ENCODE measurements at places on chromosomes 7 and 10. TPM values are rescaled to one million over a fixed set of nuclear protein-coding genes. Genes with fewer than 3 reads are reported as not detected.

GRCh38 chr10:103448746-103449145, 3.4 kb downstream of the CALHM2 start:
- DNase-seq = peak; percentile 40

GRCh38 chr7:30937416-30937815, 25.8 kb downstream of the AQP1 start:
- peak; percentile 87 for DNase-seq

DNA sequence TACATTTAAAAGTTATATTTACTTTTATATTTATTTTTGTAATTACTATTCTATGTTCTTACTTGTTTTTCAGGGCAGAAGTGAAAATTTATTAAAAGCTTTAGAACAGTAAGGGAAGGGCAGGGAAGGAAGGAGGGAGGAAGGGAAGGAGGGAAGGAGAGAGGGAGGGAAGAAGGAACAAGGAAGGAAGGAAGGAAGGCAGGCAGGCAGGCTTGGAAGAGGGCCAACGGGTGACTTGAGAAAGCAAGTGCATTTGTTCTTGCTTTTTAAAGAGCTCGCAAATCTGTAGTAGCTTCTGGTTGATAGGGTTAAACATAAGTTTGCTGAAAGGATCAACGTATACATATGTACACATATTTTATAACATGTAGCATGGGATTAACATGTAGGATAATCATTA, 725.3 kb upstream of the FZD8 start:
- DNase-seq = no peak

DNA sequence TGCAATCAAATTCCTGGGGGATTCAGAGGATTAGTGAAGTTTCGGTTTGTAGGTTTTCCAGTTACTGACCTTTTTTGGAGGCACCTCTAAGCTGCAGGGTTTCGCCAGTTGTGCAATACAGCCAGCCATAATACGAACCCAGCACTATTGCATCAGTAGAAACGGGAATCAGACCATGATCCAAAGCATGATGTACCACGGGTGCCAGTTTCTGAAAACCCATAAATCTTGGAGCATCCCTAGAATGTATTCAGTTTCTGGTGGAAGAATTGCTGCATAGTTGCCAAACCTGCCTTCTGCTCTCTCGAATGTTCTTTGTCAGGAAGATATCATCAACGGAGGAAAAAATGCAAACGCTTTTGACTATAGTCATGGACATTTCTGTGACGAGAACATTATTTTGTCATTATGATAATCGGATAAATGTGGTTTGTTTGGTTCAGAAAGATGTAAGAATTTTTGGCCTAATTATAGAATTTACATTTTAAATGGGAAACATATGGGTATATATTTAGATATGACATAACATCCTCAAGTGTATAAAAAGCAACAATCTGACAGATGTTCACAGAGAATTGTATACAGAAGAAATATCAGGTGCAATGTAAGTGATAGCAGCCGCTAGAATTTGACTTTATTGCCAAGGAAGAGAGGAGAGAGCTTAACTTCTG, 186.2 kb upstream of the PRKCQ start:
- DNase-seq = no peak

Gene MMP21
- total RNA-seq = not detected

- DNase-seq = no peak
These were observed 180.4 kb upstream of the PHYHIPL start for GRCh38 chr10:58996063-58996462.

Gene CDHR3
- 10.0 TPM for total RNA-seq

GRCh38 chr7:94067506-94067905, 63.4 kb upstream of the BET1 start:
- no peak for DNase-seq

Gene TAC1
- 0.24 TPM for total RNA-seq

- no peak for DNase-seq
These were observed 10.6 kb upstream of the LYZL2 start for GRCh38 chr10:30639946-30640786.

DNA sequence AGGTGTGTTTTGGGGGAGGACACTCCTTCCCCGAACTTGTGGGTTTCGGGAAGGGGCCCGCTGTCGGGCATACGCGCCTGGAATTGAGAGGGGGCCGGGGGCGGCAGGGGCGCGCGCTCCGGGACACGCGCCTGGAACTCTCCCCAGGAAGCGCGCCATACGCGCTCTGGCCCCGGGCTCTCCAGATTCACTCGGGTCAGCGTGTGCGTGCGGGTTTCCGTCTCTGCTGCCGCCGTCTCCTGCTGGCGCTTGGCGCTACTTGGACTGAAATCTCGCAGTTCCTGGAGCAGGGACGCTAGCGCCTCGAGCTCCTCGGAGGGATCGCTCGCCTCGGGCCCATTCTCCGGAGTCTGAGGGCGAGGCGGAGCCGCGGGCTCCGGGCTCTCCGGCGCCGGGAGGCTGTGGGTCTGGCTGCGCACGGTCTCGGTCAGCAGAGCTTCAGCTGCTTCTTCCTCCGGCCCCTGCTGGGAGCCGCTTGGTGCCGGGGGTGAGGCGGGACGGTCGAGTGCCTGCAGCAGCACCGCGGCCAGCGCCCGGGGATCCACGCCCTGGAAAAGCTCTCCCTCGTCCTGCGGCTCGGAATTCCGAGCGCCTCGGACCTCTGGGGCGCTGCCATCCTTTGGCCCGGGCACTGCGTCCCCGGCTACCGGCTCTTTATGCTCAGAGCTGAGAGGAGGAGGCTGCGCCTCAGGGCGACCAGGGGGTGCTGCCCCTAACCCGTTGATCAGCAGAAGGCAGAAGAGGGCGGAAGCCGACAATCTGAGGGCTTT, 1.1 kb downstream of the VGF start:
- DNase-seq = peak; percentile 39

Gene PPP1R17
- not detected for total RNA-seq

GRCh38 chr7:32536585-32536984, 41.3 kb downstream of the AVL9 start:
- DNase-seq = no peak

- no peak for DNase-seq
These were observed 129.6 kb upstream of the ANKRD1 start for GRCh38 chr10:91050371-91051034.

DNA sequence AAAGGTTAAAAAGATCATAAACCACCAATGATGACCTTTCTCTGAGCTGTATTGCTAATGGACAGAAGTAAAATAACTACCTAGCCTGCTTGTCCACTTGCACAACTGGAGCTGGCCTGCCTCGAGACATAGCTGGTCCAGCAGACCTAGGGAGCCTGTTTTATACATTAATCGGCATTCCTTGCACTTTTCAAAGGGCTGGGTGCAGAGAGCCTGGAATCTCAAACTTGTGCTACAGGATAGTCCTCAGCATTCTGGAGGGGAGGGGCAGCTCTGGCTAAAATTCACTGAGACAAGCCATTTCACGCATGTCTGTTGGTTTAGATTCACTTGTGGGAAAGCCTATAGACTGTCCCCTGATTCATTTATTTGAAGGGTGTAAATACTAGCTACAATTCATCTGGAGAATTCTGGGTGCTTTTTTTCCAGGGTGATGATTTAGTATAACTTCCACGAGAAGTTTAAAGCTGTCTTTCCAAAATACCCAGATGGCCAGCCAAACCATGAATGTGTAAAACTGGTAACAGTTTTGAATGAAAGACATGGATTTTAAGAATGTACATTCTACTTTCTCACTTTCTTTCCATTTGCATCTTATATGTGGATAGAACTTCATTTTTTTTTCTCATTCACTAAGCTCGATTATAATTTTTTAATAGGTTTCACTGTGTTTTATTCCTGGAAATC, 389.4 kb downstream of the KCNMA1 start:
- no peak for DNase-seq

GRCh38 chr10:5595994-5596471, 70.4 kb downstream of the ASB13 start:
- DNase-seq = no peak

DNA sequence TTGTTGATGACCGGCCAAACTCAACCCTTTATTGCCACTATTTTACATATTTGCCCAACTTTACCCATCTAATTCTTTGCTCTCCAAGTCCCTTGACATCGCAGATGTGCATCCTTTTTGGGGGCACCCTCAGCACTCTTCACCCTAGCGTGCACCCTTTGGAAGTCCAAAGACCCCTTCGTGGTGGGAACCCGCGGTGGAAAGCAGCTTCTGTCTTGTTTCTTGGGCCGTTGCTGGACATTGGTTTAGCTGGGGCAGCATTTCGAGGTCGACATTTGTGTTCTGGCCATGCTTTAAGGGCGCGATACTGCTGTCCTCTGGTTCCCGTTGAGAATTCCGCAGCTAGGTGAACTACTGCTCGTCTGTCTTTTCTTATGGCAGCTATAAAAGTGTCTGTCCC, 326 bp upstream of the PAPOLB start:
- DNase-seq = no peak

- no peak for DNase-seq
These were observed 55.9 kb downstream of the CREB3L2 start for GRCh38 chr7:137946011-137946410.

DNA sequence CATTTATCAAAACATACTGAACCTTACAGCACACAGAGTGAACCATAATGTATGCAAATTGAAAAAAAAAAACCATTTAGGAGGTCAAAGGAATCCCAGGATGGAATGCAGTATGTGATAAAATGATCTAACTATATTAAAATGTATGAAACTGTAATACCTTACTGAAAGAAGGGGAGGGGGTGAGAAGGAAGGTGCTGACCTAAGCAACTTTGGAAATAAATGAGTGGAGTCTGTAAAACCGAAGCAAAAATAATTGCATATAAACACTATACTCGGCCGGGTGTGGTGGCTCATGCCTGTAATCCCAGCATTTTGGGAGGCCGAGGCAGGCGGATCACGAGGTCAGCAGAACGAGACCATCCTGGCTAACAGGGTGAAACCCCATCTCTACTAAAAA, 69.4 kb downstream of the XPNPEP1 start:
- DNase-seq = no peak

GRCh38 chr10:63965846-63966245, 444.6 kb downstream of the REEP3 start:
- DNase-seq = no peak

DNA sequence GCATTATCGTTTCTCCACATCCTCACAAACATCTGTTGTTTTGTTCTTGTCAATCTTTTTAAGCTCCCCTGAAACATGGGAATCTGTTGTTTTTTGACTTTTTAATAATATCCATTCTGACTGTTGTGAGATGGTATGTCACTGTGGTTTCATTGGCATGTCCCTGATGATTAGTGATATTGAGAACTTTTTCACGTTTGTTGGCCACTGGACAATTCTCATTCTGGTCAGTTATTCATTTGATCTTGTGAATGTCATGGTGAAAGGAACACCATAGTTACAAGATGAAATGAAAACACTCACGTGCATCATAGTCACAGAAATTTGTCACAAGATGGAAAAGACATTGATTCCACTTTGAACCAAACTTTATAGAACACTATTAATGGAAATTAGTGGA, 20.5 kb upstream of the SGCE start:
- no peak for DNase-seq

Gene FOXP2
- 21.1 TPM for total RNA-seq

- DNase-seq = no peak
These were observed 660 bp downstream of the GALNT17 start for GRCh38 chr7:71132377-71133231.

Gene IFRD1
- 60.6 TPM for total RNA-seq

DNA sequence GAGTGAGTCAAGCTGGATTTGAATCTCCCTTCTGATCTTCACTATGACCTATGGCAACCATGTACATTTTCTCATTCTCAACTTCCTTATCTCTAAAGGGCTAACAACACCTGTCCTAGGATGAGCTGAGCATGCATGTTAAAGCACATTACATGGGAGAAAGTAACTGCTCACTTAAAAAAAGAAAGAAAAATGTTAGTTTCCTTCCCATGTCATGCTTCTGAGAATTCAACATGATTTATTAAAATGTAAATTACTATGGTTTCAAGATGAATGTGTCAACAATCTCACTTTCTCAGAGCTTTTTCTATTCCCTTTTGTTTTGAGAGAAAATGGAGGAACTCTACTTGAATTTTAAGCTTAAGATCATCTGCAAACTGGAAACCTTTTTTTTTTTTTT, 295.3 kb downstream of the SKIDA1 start:
- DNase-seq = no peak

Gene WDR86
- total RNA-seq = 0.85 TPM

DNA sequence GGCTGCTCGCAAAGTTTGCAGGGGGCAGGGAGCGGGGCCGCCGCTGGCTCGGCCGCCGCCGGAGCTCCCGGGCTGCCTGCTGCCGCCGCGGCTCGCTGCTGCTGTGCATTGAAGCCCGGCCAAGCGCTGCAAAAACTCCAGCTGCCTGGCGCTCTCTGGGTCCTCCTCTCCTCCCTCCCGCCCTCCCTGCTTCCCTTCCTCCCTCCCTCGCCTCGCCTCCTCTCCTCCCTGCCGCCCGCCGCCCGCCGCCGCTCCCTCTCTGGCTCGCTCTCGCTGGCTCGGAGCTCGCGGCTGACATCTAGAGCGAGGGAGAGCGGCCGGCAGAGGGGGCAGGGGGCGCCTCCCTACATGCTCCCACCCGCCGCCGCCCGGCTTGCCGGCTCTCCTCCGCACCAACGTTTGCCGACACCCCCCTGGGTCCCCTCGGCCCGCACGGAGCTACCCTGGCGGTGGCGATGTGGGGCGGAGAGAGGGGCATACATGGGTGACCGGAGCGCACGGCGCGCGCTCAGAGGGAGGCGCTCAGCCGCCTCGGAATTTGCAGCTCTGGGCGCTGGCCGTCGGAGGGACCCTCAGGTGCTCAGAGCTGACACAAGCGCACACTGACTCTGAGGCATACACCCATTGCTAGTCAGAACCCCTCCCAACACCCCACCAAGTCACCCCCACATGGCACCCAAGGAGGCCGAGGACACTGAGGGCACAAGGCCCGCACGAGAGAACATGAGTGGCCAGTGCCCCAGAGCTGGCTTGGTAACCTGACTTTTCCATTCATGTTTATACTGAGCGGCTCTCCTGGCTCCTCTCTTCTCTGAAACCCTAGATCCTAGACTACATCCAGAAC, 1.2 kb upstream of the PLXNA4 start:
- DNase-seq = peak; percentile 40

Gene SEMA4G
- total RNA-seq = 108 TPM

Gene ATRNL1
- total RNA-seq = 0.89 TPM

Gene PNLIPRP2
- total RNA-seq = 10.7 TPM

Gene ACHE
- total RNA-seq = 29.2 TPM

GRCh38 chr7:54326592-54327167, 215.5 kb upstream of the VSTM2A start:
- no peak for DNase-seq

Gene BEND7
- 33.2 TPM for total RNA-seq

GRCh38 chr10:110045772-110046171, 38.0 kb downstream of the ADD3 start:
- DNase-seq = no peak

- no peak for DNase-seq
These were observed 6.9 kb downstream of the ZNF777 start for GRCh38 chr7:149454006-149454405.

Gene CYCS
- 337 TPM for total RNA-seq

Gene TMEM176B
- 173 TPM for total RNA-seq

DNA sequence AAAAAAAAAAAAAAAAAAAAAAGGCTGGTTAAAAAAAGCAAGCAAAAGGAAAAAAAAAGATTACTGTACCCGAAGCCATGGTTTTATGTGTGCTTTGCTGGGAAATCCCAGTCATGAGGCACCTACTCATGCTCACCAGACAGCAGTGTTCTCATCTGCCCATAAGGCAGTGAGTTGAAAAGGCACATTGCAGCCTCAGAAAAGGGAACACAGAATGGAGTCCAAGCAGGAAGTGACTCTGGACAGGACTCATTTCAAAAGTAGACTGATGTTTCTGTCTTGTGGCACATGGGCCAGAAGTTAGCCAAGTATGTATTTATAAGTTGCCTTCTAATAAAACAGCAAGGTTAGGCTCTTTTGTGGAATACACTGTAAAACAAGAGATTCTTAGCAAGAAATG, 40.2 kb downstream of the PDSS1 start:
- DNase-seq = no peak

GRCh38 chr7:128022631-128023532, 8.4 kb downstream of the LRRC4 start:
- DNase-seq = no peak

All from left colon (tissue), 2 donors.